ENCODE measurements at places on chromosomes 2 and 18. TPM values are rescaled to one million over a fixed set of nuclear protein-coding genes. Genes with fewer than 3 reads are reported as not detected.

The SNRNP200 gene
- total RNA-seq, result 39.8 TPM

The CYP20A1 gene
- total RNA-seq, result 48.0 TPM

The GPR17 gene
- total RNA-seq, result not detected

The ERFE gene
- 1.5 TPM for total RNA-seq

The EPHA4 gene
- total RNA-seq, result 12.8 TPM

The WDCP gene
- total RNA-seq, result 10.4 TPM

The CYP27C1 gene
- total RNA-seq, result not detected

The GPC1 gene
- total RNA-seq, result 218 TPM

The COBLL1 gene
- total RNA-seq, result 5.1 TPM

The SPHKAP gene
- total RNA-seq, result not detected

The FOXD4L1 gene
- total RNA-seq, result 0.17 TPM

The FAP gene
- 96.1 TPM for total RNA-seq

The ZSWIM2 gene
- total RNA-seq, result under 0.01 TPM

The BOK gene
- total RNA-seq, result 42.4 TPM

The PUM2 gene
- total RNA-seq, result 54.2 TPM

The ATP8B1 gene
- 53.4 TPM for total RNA-seq

The SANBR gene
- total RNA-seq, result 16.4 TPM

The ANKRD53 gene
- total RNA-seq, result 1.3 TPM

The NYAP2 gene
- not detected for total RNA-seq

The TLX2 gene
- total RNA-seq, result not detected

The R3HDM1 gene
- total RNA-seq, result 5.4 TPM

The VWC2L gene
- total RNA-seq, result not detected

The COL4A4 gene
- 0.51 TPM for total RNA-seq

Data from fibroblast of lung (primary cell).